ENCODE measurements at places on chromosomes 1 and 21.

GRCh38 chr1:1065265-1065939 lies 8.7 kb downstream of the RNF223 start:
- no peak for DNase-seq

- DNase-seq: peak; percentile 77
These were observed 9.8 kb upstream of the PHACTR4 start for GRCh38 chr1:28359592-28360239.

- DNase-seq: no peak
These were observed 55.4 kb upstream of the SCYL3 start for GRCh38 chr1:169949139-169949538.

GRCh38 chr1:5548266-5548665 lies 444.0 kb downstream of the NPHP4 start:
- no peak for DNase-seq

DNA sequence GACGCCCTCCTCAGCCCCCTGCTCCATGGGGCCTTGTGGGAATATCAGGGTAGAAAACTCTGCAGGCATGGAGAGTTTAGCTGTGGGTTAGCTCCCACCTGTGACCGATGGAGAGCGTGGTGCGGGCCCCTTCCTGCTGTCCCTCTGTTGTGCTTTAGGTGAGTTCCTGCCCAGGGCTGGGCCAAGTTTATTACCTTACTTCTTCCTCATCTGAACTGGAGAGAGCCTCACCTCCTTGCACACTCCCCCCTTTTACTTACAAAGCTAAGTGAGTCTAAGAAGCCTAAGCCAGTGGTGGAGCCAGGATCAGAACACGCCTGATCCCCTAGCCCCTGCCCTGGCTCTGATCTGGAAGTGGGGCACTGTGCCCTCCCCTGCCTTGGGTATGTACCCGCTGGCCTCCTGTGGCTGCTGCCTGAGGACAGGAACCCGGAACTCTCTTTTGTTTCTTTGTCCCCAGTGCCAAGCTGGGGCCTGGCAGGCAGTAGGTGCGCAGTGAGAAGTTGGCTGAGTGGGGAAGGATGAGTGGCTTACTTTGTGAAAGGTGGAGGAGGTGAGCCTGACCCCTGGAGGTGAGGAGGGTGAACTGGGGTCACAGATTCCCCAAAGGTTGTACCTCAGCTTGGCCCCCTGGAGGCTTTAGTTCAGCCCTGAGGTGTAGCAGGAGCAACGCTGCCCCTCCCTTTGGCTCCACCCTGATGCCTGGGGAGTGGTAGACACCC lies 32.9 kb downstream of the ARHGEF10L start:
- DNase-seq: no peak

DNA sequence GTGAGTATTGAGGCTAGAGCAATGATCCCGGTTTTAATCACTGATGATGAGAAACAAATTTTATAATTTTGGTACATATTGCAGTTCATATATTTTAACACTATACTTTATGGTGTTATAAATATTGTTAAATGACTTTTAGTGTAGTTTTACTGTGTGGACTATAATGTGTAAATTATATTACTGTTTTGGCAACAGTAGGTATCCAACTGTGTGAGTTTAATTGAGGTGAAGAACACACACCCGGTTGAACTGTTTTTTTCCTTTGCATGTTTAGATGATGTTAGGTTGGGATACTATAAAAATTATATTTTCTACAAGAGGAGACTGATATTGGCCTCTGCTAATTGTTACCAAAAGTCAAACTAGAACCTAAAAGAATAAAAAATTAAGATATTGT lies 166.5 kb downstream of the SDCCAG8 start:
- DNase-seq: peak; percentile 63

- DNase-seq: no peak
These were observed 157.5 kb upstream of the FGGY start for GRCh38 chr1:59139396-59139795.

GRCh38 chr1:91912266-91912665 lies 26.3 kb upstream of the TGFBR3 start:
- DNase-seq: no peak

DNA sequence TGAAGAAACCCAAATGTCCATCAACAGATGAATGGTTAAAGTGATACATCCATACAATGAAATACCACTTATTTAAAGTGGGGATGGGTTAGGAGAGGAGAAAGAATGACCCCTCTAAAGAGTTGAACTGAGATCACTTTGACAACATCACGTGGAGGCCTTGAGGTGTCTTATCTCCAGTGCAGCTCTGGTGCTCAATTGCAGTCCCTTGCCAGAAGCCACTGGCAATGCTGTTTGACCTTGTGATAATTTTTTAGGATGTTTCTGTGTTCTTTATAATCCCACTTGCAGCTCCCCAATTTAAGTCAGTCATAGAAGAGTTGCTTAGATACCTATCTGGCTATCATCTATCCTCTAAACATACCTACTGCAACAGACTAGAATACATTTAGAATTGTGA lies 167.6 kb downstream of the ZNF648 start:
- DNase-seq: no peak

DNA sequence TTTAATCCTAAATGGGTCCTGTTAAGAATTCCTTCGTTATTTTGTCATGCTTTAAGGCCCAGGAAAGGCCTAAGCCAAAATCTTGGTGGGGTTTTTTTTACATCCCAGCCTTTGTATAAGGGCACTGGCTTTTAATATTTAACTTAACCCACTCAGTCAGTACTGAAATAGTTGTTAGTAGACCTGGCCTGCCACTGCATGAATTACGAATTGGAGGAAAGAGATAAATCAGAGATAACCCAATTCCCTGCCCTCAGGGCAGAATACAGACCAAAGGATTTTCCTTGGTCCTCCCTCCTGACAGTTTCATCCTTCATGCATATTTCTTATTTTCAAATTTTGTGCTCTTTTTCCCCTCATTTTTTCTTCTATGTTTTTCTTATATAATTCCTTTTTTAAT lies 193.0 kb downstream of the FASLG start:
- DNase-seq: no peak

DNA sequence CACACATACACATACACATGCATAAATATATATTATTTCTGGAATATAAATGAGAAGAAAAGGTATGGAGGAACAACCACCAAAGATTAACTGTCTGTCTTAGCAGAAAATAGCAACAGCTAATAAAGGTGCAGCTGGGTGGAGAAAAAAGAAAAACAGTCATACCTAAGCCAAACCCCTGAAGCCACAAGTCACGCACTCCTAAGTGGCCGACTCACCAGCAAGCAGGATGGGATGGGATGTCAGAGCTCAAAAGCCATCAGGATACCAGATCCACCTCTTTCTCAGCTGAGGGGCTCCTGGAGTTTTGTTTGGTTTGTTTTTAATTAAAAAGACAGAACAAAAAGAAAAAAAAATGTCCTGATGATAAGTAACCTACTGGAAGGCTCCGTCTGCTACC lies 64.7 kb upstream of the HIVEP3 start:
- DNase-seq: no peak
